ENCODE measurements at places on chromosomes 11 and 22. TPM values are rescaled to one million over a fixed set of nuclear protein-coding genes. Genes with fewer than 3 reads are reported as not detected.
A peak's percentile ranks its signal among the peaks of the same experiment; 100 is the strongest.

- H3K4me3 ChIP-seq, result no peak overlapping the region
- no peak overlapping the region for H3K27ac ChIP-seq
- H3K36me3 ChIP-seq, result no peaks in the 10 kb centered on the region
- no peak for DNase-seq
- no peaks in the 10 kb centered on the region for H3K4me1 ChIP-seq
- H3K27me3 ChIP-seq, result no peaks in the 10 kb centered on the region
Observed at GRCh38 chr11:91717169-91717568, 507.4 kb upstream of the FAT3 start.

GRCh38 chr11:10387206-10388083, 67.6 kb upstream of the AMPD3 start:
- no peaks in the 10 kb centered on the region for H3K27me3 ChIP-seq
- DNase-seq, result no peak
- H3K36me3 ChIP-seq, result no peaks in the 10 kb centered on the region
- H3K4me1 ChIP-seq, result no peaks in the 10 kb centered on the region

DNA sequence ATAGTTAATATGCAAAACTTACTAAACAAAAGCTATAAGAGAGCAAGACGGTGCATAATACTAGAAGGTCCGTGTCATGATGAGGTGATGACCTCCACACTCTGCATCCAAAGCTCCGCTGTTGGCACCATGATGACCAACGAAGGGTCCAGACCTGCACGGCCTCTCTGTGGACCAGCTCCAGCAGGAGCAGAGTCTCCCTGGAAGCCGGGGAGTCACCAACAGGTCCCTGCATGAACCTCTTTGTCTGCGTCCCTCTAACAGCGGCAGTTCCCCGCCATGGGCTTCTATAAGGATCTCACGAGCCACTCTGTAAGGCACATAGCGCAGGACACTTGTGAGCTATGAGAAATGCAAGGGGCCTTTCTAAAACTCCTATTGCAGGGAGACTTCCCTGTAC, 517.3 kb downstream of the BRD1 start:
- H3K36me3 ChIP-seq, result no peaks in the 10 kb centered on the region
- H3K27me3 ChIP-seq, result peaks cover 12% of the 10 kb centered on the region
- DNase-seq, result peak; percentile 5
- H3K4me3 ChIP-seq, result no peak overlapping the region
- no peaks in the 10 kb centered on the region for H3K4me1 ChIP-seq

DNA sequence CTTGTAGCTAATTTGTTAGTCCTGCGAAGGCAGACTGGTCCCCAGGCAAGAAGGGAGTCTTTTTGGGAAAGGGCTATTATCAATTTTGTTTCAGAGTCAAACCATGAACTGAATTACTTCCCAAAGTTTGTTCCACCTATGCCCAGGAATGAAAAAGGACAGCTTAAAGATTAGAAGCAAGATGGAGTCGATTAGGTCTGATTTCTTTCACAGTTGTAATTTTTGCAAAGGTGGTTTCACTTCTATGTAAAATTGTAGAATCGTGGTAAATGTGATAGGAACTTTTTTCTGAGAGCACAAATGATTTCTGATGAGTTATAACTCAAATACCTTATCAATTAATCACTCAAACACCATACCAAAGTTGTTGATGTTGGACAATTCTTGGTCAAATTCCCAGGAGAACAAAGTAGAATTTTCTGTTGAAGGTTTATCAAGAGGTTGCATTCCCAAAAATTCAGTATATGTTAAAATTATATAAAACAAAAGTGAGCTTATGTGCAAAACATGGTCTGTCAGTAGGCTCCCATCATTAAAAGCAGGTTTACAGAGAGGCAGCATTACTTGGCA, 2.9 kb upstream of the CTSC start:
- peaks cover 9% of the 10 kb centered on the region for H3K4me1 ChIP-seq
- no peak for DNase-seq
- no peaks in the 10 kb centered on the region for H3K36me3 ChIP-seq
- no peaks in the 10 kb centered on the region for H3K27me3 ChIP-seq

DNA sequence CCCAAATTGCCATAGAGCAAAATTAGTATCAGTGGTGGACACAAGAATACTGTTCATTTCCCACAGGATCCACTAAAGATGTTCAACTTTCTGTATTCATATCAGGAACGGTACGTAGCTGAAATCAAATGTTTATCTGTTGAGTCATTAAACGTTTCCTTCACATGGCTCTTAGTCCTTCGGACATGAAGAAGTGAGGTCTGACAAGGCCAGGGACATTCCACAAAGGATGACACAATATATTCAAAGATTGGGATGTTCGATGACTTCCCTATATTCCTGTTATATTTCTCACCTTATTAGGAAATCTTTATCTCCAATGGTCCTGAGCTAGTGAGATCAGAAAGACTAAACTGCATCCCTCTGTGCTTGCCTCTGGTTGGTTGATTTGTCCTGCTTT, 129.0 kb downstream of the ETS1 start:
- H3K36me3 ChIP-seq, result no peaks in the 10 kb centered on the region
- no peak overlapping the region for H3K4me3 ChIP-seq
- DNase-seq, result no peak
- peak overlapping the region; percentile 72 for H3K27ac ChIP-seq

DNA sequence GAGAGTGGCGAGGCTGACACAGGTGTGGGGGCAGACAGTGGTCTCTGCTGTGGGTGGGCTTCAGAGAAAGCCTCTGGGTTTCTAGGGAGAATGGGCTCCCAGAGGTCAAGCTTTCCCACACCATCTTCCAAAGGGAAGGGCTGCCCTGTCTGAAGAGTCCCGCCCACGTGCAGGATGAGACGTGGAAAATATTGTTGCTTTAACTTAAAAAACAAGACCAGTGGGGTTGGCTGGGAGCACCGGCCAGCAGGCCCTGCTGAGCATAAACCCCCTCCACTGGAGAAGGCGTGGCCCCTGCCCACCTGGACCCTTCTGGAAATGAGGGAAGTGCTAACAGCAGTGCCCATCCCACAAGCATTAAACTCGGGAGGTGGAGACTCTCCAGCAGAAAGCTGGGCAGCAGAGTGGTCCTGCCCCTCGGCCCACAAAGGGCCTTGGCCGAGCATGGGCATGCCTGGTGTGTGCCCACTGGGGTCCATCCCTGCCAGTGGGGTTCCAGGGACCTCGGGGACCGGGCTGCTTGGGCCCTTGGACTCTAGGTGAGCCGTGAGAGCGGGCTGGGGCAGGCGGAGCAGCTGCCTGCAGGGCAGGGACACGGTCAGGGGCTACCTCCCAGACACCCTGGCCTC, 15.4 kb downstream of the SELENOO start:
- H3K4me1 ChIP-seq, result no peaks in the 10 kb centered on the region
- DNase-seq, result no peak
- peaks cover 79% of the 10 kb centered on the region for H3K36me3 ChIP-seq

NDUFC2 gene
- 200 TPM for polyA plus RNA-seq

OR52E8 gene
- not detected for polyA plus RNA-seq

OR5M11 gene
- polyA plus RNA-seq, result not detected

RAPSN gene
- polyA plus RNA-seq, result 0.33 TPM

OR8B4 gene
- not detected for polyA plus RNA-seq
